ENCODE measurements at places on chromosomes 1 and 21.

GRCh38 chr1:113855630-113856400, 15.7 kb downstream of the PTPN22 start:
- DNase-seq = no peak

GRCh38 chr1:75996196-75996595, 64.0 kb upstream of the ASB17 start:
- DNase-seq = no peak

- DNase-seq = no peak
Measured at GRCh38 chr21:42964546-42965210, 9.7 kb upstream of the PKNOX1 start.

DNA sequence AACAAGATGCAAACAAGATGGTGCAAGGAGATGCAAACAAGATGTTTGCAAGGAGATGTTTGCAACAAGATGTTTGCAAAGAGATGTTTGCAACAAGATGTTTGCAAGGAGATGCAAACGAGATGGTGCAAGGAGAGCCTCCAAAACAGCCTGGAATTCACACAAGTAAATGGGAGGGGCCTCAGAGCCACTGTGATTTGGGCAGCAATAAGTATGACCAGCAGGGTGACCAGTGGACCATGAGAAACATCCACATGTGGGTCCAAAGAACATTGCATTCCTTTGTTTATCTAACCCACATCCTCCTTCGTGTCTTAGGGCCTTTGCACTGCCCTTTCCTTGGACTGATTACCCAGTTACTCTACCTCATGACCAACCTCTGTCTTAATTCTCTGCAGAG, 162.9 kb downstream of the PLPP3 start:
- DNase-seq = no peak

GRCh38 chr1:193514397-193514796, 328.0 kb upstream of the B3GALT2 start:
- DNase-seq = no peak

DNA sequence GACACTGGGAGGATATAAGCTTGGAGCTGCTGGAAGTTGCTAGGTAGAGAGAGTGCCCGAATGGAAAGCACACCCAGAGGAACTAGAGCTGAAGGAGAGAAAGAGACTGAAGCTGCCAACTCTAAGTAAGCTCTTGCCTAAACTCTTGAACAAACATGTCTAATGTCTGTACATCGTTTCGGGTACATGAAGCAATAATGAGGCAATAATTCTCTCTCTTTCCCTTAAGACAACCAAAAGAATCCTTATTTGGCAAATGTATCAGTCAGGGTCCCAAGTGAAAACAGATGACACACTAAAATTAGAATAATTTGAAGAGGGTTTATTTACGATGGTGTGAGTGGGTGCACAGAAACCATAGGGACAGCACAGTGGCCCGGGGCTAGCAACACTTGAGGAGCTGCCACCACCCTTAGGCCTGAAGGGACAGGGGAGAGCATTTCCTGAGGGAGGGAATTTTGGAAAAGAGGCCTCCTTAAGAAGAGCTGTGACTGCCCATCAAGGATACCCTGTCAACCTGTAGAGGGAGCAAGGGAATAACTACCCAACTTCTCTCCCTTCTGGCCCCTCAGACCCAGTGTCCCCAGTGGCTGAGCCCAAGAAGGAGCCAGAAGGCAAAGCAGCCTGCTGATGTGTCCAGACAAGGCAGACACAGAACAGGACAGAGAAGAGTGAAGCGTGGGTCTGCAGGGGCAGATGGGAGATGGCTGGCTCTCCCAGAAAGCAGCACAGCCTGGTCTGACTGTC, 36.1 kb upstream of the KHDRBS1 start:
- no peak for DNase-seq

DNA sequence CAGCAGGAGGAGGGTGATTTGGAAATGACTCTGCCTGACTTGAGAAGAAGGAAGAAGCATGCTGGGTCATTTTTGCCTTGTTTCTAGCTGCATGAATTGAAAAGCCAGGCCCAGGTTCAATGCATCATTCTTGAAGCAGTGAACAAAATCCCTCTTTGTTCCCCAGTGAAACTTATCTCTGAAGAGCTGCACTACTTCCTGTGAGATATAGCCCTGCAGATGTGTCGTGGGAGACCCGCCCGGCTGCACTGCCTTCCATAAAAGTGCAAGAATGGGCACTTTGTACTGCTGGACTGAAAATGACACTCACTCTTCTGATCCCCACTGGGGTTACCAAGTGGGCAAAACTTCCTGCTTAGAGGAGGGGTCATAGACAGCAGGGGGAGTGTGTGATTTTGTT, 249.2 kb upstream of the NFIA start:
- no peak for DNase-seq

DNA sequence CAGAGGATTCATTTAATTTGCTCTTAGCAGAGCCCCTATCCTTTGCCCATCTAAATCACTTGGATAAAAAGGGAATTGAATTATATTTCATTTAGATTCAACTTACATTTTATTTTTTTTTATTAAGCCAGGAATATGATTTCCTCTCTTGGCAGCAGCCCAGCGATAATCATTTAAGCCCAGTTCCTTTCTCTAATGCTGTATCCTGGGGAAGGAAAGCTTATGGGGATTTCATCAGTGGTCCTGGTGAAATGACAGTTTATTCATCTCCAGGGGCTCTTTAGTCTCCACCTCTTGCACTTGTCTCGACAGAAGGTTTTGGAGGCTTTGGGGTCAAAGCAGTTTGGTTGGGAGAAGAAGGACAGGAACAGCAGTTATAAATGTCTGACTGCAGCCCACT, 50.4 kb upstream of the LRRC8D start:
- no peak for DNase-seq

- DNase-seq = no peak
Measured at GRCh38 chr1:65119951-65120350, 28.1 kb upstream of the AK4 start.

- no peak for DNase-seq
Measured at GRCh38 chr21:27021046-27021445, 54.2 kb upstream of the ADAMTS5 start.

GRCh38 chr1:6275826-6276782, 15.2 kb upstream of the GPR153 start:
- no peak for DNase-seq

GRCh38 chr21:37139902-37140301, 66.8 kb downstream of the TTC3 start:
- DNase-seq = no peak

GRCh38 chr1:202628646-202629215, 81.5 kb downstream of the SYT2 start:
- DNase-seq = no peak

- DNase-seq = no peak
Measured at GRCh38 chr1:9866836-9867235, 43.1 kb upstream of the CLSTN1 start.

- no peak for DNase-seq
Measured at GRCh38 chr1:9815150-9815549, 8.6 kb downstream of the CLSTN1 start.

- no peak for DNase-seq
Measured at GRCh38 chr1:44489481-44489880, 84.4 kb downstream of the RNF220 start.

GRCh38 chr21:24045775-24046215, 1561.5 kb downstream of the MRPL39 start:
- DNase-seq = peak; percentile 37

GRCh38 chr1:236450779-236451178, 56.7 kb downstream of the EDARADD start:
- DNase-seq = no peak

- no peak for DNase-seq
Measured at GRCh38 chr1:110340207-110340468, 961 bp downstream of the RBM15 start.

DNA sequence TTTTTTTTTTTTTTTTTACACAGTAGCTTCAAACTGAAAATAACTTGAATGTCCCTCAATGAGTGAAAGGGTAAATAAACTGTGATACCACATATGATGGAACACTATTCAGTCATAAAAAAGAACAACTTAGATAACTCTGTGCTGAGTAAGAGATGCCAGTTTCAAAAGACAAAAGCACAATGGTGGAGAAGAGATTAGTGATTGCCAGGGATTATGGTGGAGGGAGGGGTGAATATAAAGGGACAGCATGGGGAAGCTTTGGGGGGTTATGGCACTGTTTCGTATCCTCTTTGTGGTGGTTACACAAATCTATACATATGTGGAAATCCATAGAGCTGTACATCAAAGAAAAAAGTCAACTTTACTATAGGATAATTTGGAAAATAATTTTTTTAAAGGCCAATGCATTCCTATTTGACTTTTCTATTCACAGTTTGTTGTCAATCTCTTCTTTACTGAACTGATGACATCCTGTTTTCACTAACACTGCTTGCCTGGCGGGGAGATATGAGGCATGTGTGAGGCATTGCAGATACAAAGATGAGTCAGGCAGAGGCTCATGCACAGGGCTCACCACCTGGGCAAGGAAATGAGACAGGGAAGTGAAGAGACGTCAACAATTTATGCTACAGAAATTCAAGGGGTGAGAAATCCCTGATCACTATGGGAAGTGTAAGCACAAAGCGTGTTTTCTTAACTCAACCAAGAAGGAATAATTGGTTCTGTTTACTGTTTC, 302.7 kb downstream of the DUSP10 start:
- peak; percentile 69 for DNase-seq

DNA sequence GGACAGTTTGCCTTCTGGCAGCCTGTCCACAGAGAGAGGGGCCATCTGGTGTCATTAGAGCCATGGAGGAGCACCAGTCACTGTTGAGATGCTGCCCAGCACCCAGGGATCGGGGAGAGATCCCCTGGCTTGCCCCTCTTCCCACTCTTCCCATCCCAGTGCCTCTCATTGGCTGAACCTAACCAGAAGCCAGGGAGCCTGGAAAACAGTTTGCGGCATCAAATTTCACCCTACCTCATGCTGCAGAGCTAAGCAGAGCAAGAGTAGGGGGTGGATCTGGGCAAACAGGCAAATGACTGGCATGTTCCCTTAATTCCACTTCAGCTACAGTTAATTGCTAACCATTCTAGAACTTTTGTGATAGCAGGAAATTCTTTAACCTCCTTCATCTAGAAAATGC, 19.1 kb downstream of the TRAF5 start:
- DNase-seq = no peak
